ENCODE measurements at places on chromosomes 7 and 10.
A peak's percentile ranks its signal among the peaks of the same experiment; 100 is the strongest.

DNA sequence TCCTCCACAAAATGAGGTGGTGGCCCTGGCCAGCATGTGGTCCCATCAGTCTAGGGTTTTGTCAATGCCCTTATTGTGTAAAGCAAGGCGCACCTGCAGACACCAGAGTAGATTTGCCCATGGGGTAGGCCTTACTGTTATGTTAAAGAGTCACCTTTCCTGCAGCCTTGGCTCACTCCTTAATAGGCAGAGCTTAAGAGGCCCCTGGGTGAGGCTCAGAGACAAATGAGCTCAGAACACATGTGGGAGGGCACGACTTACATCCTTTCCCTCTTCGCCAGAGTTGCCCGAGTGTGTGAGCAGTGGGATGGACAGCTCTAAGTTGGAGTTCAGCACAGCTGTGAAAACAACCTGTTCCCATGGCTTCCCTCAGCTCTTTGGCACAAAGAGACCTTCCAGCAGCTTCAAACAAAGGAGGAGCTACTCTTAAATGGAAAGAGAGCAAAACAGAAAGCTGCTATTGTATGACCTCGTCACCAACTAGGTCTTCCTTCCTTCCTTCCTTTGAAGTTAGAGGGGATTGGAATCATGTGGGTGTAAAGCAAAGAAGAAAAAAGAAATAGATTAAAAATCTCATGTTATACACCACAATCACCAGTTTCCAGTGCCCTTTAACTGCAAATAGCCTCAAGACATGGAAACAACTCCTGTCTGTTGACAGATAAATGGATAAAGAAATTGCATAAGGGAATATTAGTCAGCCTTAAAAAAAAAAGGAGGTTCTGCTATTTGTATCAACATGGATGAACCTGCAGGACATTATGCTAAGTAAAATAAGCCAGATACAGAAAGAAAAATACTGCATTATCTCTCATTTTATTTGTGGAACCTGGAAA lies 11.9 kb upstream of the XPNPEP1 start:
- DNase-seq = peak; percentile 18

DNA sequence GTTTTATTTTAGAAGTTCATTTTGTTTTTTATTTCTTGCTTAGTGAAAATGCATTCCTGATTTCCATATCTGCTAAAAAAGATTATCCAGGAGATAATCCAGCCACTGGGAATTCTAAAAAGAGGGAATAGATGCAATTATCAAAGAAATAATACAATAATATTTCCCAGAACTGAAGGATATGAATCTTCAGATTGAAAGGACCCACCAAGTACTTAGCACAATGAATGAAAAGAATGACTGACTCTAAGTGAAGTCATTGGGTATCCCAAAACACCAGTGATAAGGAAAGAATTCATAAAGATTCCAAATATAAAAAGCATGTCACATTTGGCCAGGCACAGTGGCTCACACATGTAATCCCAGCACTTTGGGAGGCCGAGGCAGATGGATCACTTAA lies 79.3 kb downstream of the REEP3 start:
- DNase-seq = no peak

DNA sequence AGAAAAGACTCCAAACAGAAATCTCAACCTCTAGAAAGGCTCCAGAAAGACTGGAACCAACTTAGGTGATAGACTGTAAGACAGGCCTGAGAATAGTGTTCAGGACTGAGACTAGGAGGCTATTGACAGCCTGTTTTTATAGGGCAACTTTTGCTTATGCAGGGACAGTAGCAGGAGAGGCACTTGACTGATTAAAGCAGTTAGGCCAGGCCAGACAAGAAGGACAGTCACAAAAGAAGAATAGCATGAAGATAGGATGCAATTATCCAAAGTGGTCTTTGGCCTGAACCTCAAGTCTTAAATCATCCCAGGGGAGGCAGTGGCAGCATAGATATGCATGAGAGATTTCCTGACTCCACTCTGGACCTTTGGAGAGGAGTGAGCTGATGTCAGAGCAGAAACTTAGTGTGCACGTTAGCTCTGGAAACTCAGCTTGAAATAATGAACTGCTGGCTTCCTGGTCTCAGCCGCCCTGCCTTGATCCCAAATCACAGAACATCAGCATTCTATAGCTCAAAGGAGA lies 290.6 kb downstream of the SORCS3 start:
- DNase-seq = no peak

DNA sequence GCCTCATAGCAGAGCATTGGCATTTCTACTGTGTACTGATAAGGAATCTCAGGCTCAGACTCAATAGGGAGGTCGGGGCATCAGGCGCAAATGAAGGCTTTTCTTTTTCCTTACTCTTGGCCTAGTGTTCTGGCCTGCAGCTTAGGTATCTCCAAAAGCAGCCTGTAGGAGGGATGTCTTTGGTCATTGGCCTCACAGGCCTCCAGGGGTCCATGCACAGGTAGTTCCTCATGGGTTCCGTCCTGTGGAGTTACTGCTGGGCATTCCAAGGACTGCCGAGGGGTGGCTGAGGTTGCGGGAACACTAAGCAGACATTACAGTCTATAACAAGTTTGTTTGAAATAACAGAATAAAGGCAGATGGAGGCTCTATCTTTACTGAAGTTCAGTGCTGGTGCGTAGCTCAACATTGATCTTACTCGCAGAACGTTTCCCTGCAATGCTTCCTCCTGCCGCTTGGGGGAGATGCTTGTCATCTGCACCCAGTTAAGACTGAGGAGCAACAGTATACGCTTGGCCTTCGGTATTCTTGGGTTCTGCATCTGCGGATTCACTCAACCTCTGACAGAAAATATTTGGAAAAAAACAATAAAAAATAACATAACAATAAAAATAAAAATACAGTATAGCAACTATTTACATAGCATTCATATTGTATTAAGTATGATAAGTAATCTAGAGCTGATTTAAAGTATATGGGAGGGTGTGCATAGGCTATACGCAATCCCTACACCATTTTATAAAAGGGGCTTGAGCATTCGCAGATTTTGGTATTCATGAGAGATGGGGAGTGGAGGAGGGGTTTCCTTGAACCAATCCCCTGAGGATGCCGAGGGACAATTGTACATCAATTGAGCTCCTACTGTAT lies 58.9 kb downstream of the SH2D4B start:
- DNase-seq = peak; percentile 0

DNA sequence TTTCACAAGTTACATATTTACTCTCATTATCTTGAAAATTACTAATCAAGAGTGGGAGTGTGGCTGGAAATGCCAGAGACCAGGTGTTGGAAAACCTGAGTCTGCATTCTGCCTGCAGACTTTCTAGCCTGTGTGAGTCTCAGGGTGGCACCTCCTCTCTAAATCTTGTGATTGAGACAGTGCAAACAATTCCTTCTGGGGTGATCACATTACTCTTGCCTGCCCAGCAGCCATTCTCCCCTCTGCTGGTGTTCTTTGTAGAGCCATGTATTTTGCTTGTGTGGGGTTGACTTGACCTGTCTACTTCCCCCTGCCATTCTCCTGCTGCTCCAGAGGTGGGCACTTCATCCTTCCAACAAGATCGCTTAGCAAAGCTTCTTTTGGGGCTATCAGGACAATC lies 101.1 kb downstream of the RAPGEF5 start:
- DNase-seq = no peak

DNA sequence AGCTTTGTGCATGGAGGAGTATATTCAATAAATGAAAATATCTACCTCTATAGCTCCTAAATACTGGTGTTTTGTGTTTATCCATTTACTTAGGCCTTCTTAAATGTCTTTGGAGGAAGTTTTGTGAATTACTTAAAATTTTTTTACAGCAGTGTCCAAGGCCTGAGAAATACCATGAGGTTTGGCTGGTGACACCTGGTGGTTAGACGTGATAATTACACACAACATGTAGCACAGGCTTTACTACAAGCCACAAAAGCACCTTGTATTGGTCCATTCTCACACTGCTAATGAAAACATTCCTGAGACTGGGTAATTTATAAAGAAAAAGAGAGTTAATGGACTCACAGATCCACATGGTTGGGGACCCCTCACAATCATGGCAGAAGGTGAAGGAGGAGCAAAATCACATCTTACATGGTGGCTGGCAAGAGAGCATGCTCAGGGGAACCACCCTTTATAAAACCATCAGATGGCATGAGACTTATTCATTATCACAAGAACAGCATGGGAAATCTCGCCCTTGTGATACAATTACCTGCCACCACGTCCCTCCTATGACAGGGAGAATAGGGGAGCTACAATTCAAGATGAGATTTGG lies 20.6 kb downstream of the HYAL4 start:
- DNase-seq = peak; percentile 14

- no peak for DNase-seq
Observed at GRCh38 chr10:78565841-78566240, 502.9 kb upstream of the ZMIZ1 start.

GRCh38 chr10:11856678-11857077 lies 33.5 kb downstream of the PROSER2 start:
- no peak for DNase-seq
